ENCODE measurements at places on chromosomes 11 and 22. TPM values are rescaled to one million over a fixed set of nuclear protein-coding genes. Genes with fewer than 3 reads are reported as not detected.

- no peaks in the 10 kb centered on the region for H3K36me3 ChIP-seq
- H3K27me3 ChIP-seq = no peaks in the 10 kb centered on the region
- H3K4me3 ChIP-seq = no peak overlapping the region
- DNase-seq = no peak
Observed at GRCh38 chr11:23755769-23756168, 741.1 kb upstream of the LUZP2 start.

GRCh38 chr11:133605482-133605881 lies 73.2 kb upstream of the OPCML start:
- peaks cover 16% of the 10 kb centered on the region for H3K27me3 ChIP-seq
- no peak for DNase-seq
- H3K27ac ChIP-seq = no peak overlapping the region
- no peaks in the 10 kb centered on the region for H3K36me3 ChIP-seq
- H3K4me1 ChIP-seq = no peaks in the 10 kb centered on the region
- no peak overlapping the region for H3K4me3 ChIP-seq

The USP35 gene
- total RNA-seq = 5.8 TPM

The SCGB1A1 gene
- not detected for total RNA-seq

GRCh38 chr11:87454241-87454640 lies 416.5 kb downstream of the TMEM135 start:
- no peaks in the 10 kb centered on the region for H3K4me1 ChIP-seq
- DNase-seq = no peak
- no peak overlapping the region for H3K4me3 ChIP-seq
- no peaks in the 10 kb centered on the region for H3K36me3 ChIP-seq

The LBHD1 gene
- total RNA-seq = 2.1 TPM

DNA sequence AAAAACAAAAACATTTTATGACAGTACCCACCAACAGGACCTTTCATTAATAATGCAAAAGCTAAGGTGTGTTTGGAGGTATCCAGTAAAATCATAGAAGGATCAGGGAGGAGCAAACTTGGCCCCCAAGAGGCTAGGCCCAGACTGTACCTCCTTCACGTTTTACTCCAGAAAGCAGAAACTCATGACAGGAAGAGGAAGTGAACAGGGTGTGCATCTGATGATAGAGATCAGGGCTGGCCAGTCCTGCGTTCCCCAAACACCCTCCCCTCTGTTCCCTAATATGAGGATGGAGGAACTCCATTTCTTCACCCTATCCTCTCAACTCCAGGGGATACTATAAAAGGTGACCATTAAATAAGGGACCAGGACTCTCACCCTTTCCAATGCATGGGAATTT lies 10.2 kb upstream of the MS4A12 start:
- no peak overlapping the region for H3K27ac ChIP-seq
- H3K36me3 ChIP-seq = no peaks in the 10 kb centered on the region
- DNase-seq = no peak
- H3K4me1 ChIP-seq = no peaks in the 10 kb centered on the region
- no peak overlapping the region for H3K4me3 ChIP-seq
- no peaks in the 10 kb centered on the region for H3K27me3 ChIP-seq

The GAL gene
- total RNA-seq = 0.58 TPM

- no peaks in the 10 kb centered on the region for H3K27me3 ChIP-seq
- H3K4me1 ChIP-seq = peaks cover 92% of the 10 kb centered on the region
- peak overlapping the region; percentile 89 for H3K27ac ChIP-seq
- peak; percentile 28 for DNase-seq
- peak overlapping the region; percentile 91 for H3K4me3 ChIP-seq
Observed at GRCh38 chr22:46577368-46578249, 40.2 kb upstream of the CELSR1 start.

DNA sequence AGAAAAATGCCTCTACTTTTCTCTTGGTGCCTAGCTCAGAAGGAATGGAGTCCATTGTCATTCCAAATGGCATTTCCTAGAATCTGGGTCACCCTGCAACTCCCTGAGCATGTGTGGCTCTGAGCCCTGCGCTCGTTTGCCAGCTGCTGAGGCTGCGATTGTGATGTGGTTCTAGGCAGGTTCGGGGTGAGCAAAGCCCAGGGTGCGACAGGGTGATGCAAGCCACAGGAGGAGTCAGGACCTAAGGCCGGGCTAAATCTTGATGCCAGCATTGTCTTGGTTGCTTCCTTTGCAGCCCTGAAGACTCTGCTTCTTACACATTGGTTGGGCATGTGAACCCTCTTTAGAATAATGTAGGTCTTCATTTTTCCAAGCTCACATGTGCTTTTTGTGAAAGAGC lies 131.0 kb downstream of the MORC2 start:
- no peaks in the 10 kb centered on the region for H3K4me1 ChIP-seq
- H3K27me3 ChIP-seq = no peaks in the 10 kb centered on the region
- no peak overlapping the region for H3K4me3 ChIP-seq
- H3K27ac ChIP-seq = no peak overlapping the region
- no peaks in the 10 kb centered on the region for H3K36me3 ChIP-seq
- no peak for DNase-seq

The GPR83 gene
- total RNA-seq = 0.25 TPM

GRCh38 chr11:3107608-3108182 lies 50.5 kb upstream of the CARS1 start:
- no peak overlapping the region for H3K27ac ChIP-seq
- no peaks in the 10 kb centered on the region for H3K27me3 ChIP-seq
- no peak overlapping the region for H3K4me3 ChIP-seq

DNA sequence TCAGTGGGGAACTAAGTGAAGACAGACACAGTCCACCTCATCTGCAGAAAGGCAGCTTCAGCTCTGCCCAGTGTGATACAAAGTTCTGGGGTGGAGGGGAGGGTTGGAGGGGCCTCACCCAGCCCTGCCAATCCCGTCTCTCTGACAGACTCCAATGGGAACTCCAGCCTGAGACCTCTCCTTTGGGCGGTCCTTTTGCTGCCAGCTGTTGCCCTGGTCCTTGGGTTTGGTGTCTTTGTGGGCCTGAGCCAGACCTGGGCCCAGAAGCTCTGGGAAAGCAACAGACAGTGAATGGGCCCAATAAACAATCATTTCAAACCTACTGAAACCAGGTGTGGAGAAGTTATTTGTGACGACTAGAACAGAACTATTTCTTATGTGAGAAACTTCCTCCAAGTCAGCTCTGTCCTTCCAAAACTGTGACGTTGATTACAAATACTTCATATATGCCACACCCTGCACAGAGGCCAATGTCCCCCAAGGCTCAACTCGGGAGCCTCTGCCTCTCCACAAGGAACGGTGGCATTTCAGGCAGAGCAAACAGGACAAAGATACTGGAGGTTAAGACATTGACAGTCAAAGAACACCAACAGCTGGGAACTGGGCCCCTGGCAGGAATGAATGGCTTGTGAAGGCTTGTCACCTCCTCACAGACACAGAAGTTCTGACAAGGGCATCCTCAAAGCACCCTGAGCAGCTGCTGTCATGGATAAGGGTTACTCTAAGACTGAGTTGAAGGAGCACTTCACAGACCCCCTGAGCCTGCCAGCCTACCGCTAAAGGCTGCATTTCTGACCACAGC lies 8.2 kb downstream of the ZP1 start:
- H3K27me3 ChIP-seq = no peaks in the 10 kb centered on the region
- H3K4me3 ChIP-seq = no peak overlapping the region
- no peak for DNase-seq
- peaks cover 71% of the 10 kb centered on the region for H3K4me1 ChIP-seq
- H3K27ac ChIP-seq = peak overlapping the region; percentile 84

DNA sequence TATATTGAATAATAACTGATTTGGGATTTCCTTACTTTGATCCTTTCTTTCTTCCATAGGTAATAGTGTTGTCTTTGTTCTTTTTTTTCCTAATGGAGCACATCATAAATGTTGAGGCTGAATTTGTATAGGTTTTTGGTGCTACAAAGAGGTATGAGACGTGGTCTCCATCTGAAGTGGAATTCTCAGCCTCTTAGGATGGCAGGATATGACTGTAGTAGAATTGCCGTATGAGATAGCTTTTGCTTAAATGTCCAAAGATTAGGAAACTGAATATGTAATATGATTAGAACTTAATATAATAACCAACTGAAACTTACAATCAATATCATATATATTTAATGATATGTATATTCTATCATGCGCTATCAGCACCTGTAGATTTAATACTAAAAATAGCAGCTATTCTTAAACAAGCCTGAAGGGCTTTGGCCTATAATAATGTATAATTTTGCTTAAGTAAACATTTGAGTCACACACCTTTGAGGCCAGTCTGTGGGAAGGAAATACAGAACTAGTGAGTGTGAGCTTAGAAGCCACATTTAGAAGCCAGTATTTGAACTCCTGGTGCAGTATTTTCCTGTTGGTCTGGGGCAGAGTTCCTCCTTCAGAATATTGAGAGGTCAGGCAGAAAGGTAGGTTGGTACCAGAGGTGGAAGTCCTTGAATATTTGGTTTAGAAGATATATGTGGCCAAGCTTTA lies 62.6 kb downstream of the SWAP70 start:
- H3K36me3 ChIP-seq = peaks cover 37% of the 10 kb centered on the region
- no peak overlapping the region for H3K27ac ChIP-seq
- H3K27me3 ChIP-seq = no peaks in the 10 kb centered on the region

DNA sequence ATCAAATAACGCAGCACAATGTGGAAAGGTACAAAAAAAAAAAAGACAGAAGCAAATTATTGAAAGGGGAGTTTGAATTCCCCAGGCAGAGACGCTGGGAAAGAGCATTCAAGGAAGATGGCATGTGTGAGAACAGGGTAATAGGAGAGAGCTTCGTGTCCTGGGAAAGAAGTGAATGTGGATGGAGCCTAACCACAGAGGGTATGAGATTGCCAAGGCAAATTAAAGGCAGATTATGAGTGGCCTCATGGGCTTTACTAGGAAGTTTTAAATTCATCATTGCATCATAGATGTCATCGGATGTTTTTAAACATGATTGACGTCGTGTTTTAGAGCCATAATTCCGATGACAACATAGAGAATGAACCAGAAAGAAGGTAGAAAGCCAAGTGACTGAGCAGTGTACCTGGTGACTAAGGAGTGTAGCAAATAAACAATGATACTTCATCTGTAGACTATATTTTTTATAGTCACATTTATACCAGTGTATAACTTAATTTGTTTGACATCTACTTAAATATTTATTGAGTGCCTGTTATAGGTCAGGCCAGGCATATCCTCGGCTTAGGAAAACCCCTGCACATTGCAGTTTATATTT lies 151.4 kb downstream of the MSANTD4 start:
- no peaks in the 10 kb centered on the region for H3K4me1 ChIP-seq
- no peak overlapping the region for H3K4me3 ChIP-seq
- H3K27ac ChIP-seq = no peak overlapping the region
- peaks cover 20% of the 10 kb centered on the region for H3K27me3 ChIP-seq
- DNase-seq = no peak

GRCh38 chr11:19924716-19925115 lies 212.1 kb downstream of the NAV2 start:
- no peaks in the 10 kb centered on the region for H3K36me3 ChIP-seq
- no peak for DNase-seq
- H3K4me1 ChIP-seq = peaks cover 8% of the 10 kb centered on the region

- no peak overlapping the region for H3K4me3 ChIP-seq
- no peak overlapping the region for H3K27ac ChIP-seq
- H3K36me3 ChIP-seq = no peaks in the 10 kb centered on the region
- H3K4me1 ChIP-seq = no peaks in the 10 kb centered on the region
- H3K27me3 ChIP-seq = peaks cover 73% of the 10 kb centered on the region
Observed at GRCh38 chr11:131653260-131653659, 282.8 kb downstream of the NTM start.

- peak overlapping the region; percentile 93 for H3K27ac ChIP-seq
- H3K36me3 ChIP-seq = no peaks in the 10 kb centered on the region
- no peaks in the 10 kb centered on the region for H3K27me3 ChIP-seq
- peaks cover 66% of the 10 kb centered on the region for H3K4me1 ChIP-seq
- H3K4me3 ChIP-seq = peak overlapping the region; percentile 91
- no peak for DNase-seq
Observed at GRCh38 chr11:130449310-130449990, 1.0 kb downstream of the ADAMTS15 start.

- no peaks in the 10 kb centered on the region for H3K36me3 ChIP-seq
- H3K27me3 ChIP-seq = peaks cover 10% of the 10 kb centered on the region
- no peak overlapping the region for H3K27ac ChIP-seq
- DNase-seq = no peak
- peaks cover 40% of the 10 kb centered on the region for H3K4me1 ChIP-seq
- no peak overlapping the region for H3K4me3 ChIP-seq
Observed at GRCh38 chr11:112773264-112773663, 188.0 kb upstream of the NCAM1 start.

DNA sequence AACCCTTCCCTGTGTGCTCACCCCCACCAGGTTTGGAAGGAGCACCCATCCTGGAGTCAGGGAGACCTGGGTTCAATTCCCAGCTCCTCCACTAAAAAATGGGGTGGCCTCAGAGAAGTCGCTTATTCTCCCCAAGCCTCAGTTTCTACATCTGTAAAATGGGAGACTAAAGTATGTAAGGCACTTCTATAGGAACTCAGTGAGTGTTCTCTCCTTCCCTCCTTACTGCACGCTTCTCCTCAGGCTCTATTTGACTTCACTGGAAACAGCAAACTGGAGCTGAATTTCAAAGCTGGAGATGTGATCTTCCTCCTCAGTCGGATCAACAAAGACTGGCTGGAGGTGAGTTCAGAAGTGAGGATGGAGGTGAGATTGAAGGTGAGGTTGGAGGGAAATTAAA lies 11.3 kb downstream of the NCF4 start:
- H3K36me3 ChIP-seq = no peaks in the 10 kb centered on the region
- H3K27ac ChIP-seq = no peak overlapping the region
- H3K4me3 ChIP-seq = no peak overlapping the region
- H3K4me1 ChIP-seq = peaks cover 13% of the 10 kb centered on the region
- no peak for DNase-seq
- H3K27me3 ChIP-seq = peaks cover 57% of the 10 kb centered on the region

The AMBRA1 gene
- total RNA-seq = 14.2 TPM

GRCh38 chr22:19871023-19871844 lies 16.6 kb upstream of the GNB1L start:
- H3K4me3 ChIP-seq = no peak overlapping the region
- H3K4me1 ChIP-seq = peaks cover 23% of the 10 kb centered on the region
- H3K27ac ChIP-seq = no peak overlapping the region

The ZNRF3 gene
- total RNA-seq = 6.3 TPM

GRCh38 chr11:113332023-113332422 lies 17.6 kb downstream of the TTC12 start:
- H3K4me3 ChIP-seq = no peak overlapping the region
- H3K27ac ChIP-seq = no peak overlapping the region
- H3K27me3 ChIP-seq = no peaks in the 10 kb centered on the region
- DNase-seq = no peak
- H3K36me3 ChIP-seq = peaks cover 93% of the 10 kb centered on the region

The CHID1 gene
- total RNA-seq = 54.2 TPM

The TYR gene
- total RNA-seq = not detected

The VSIG2 gene
- total RNA-seq = 1.2 TPM

The PARVA gene
- total RNA-seq = 75.4 TPM

GRCh38 chr11:89495951-89496350 lies 4.8 kb upstream of the NOX4 start:
- peak; percentile 13 for DNase-seq
- peaks cover 6% of the 10 kb centered on the region for H3K27me3 ChIP-seq
- H3K36me3 ChIP-seq = no peaks in the 10 kb centered on the region
- H3K4me1 ChIP-seq = peaks cover 4% of the 10 kb centered on the region
- no peak overlapping the region for H3K4me3 ChIP-seq

DNA sequence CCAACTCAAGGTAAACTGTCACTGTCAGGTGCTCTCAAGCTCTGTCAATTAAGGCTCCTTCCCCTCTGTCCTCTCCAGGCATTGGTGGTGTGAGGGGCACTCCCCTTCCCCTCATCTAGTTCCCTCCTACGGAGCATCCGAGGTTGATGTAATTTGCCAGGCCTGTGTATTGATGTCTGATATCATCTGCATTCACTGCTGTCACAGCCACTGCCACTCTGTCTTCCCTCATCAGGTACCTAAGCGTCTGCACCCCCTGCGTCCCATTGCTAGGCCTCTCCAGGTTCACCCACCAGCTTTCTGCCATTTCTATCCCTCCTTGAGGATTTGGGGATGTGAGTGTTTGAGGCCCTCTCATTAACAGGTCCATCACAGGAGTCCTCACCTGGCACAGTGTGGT lies 50.0 kb upstream of the SYT13 start:
- no peak overlapping the region for H3K4me3 ChIP-seq
- no peak for DNase-seq
- peaks cover 6% of the 10 kb centered on the region for H3K27me3 ChIP-seq

All from left ventricle myocardium inferior (tissue), 1 donor.